ENCODE measurements at places on chromosomes 3 and 15.

DNA sequence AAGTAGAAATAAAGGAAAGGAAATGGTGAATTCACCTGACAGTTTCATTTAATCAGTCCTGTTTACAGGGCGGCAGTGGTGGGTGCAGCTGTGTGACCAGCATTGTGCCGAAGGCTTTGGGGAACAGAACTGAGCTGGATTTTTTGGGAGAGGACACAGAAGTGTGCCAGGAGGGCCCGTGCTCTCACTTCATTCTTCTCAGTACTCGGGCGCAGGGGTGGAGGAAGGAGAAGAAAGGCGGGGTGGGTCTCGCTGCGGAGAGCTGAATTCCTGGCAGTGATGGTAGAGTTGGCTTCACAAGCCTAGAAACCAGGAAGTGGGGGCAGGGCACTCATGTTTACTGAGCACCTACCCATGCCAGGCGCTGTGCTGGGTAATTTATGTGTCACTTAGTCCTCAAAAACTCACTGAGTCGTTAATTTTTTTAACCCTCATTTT lies 64.6 kb downstream of the CRTC3 start:
- peak; percentile 53 for DNase-seq

DNA sequence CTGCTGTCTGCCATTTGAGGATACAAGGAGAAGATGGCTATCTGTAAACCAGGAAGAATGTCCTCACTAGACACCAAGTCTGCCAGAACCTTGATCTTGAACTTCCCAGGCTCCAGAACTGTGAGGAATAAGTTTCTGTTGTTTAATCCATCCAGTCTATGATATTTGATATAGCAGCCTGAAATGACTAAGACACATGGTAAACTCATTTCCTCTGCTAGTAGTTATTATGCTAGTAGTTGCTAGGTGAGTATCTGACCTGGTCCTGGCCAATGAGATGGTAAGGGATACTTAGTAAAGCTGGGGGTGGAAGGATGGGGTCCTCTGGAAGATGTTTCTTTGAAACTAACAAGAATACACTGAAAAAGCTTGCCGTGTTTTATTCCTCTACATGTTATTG lies 280.7 kb upstream of the ARHGEF26 start:
- DNase-seq = no peak

- no peak for DNase-seq
Measured at GRCh38 chr15:42053914-42054313, 33.1 kb upstream of the PLA2G4E start.

DNA sequence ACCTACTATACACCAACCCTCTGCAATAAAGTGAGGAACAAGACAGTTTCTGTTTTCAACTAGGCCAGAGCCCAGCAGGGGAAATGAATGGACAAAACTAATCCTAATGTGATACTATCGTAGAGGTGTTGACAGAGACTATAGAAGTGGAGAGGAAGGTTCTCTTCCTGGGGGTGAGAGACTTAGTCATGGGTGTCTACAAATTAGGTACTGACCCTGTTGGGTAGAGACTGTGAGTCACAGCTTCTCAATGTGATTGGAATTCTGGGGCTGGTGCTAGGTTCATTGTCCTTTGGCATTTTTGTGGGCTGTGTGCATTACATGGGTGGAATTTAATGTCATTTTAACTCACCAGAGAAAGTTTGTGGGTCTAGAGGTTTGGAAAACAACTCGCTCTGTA lies 79.3 kb downstream of the ADAMTSL3 start:
- no peak for DNase-seq

- no peak for DNase-seq
Measured at GRCh38 chr3:31391150-31391549, 141.6 kb upstream of the STT3B start.

DNA sequence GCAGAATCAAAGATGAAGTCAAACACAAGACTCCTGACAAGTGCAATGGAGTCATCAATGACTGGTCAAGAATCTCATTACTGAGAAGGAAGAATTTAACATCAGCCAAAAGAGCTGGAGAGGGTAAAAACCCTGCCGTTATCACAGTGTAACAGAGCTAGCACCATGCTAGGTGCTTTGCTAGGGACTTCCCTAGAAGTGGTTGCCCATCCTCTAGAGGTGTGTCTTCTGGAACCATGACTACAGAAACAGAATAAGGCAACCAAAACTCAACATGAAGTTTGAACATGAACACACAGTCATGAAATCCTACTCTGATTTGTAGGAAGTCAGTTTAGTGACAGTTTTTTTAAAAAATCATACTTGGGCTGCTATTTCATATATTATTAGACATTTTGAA lies 9.5 kb downstream of the ACAD11 start:
- no peak for DNase-seq

- no peak for DNase-seq
Measured at GRCh38 chr3:136343873-136344555, 93.9 kb downstream of the PCCB start.

GRCh38 chr3:179416681-179417080 lies 34.6 kb downstream of the GNB4 start:
- DNase-seq = no peak

GRCh38 chr3:179957264-179957845 lies 79.4 kb downstream of the PEX5L start:
- no peak for DNase-seq

- DNase-seq = no peak
Measured at GRCh38 chr3:1971780-1972179, 126.9 kb upstream of the CNTN4 start.

DNA sequence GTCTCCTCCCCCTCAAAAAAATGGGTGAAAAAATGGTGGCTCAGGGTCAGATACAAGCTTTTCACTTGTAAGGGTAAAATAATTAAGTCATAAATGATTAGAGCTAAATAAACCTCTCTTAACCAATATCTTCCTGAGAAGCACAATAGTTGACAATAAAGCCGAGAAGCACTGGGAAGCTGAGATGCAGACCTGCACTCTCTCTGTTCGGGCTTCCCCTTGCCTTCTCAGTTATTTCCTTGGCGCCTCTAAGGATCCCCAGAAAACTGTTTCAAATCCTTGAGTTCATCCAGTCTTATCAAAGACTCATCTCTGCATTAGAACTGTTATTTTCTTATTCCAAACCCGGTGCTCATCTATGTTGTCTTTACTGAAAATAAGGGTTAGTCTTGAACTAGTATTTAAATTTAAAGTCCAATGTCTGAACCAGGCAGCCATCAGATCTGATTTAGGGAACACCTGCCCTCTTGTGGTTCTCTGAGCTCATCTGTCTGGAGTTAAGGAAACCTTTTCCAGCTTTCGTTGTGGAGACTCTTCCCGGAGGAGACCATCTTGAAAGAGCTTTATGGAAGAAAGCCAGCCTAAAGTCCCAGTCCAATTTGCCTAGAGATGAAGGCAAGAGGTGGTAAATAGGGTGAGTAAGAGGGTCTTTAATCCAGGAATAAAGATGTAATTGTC lies 256.4 kb upstream of the MCTP2 start:
- DNase-seq = no peak

DNA sequence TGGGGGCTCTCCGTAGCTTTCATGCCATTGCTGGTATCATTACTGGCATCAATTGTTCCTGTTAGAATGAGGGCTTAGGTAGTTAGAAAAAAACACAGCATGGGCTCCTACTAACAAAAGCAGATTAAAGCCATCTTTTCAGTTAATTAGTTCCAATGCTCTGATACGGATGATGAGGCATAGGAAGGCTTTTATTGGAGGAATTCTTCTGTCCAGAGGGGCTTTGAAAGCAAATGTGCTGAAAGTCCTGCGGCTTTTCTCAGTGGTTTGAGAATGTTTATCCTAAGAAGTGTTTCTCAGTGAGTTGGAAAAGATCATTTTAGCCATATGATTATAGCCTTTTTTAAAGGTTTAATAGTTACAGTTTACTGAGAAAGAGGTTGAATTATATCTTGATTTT lies 198.5 kb downstream of the THSD4 start:
- no peak for DNase-seq

DNA sequence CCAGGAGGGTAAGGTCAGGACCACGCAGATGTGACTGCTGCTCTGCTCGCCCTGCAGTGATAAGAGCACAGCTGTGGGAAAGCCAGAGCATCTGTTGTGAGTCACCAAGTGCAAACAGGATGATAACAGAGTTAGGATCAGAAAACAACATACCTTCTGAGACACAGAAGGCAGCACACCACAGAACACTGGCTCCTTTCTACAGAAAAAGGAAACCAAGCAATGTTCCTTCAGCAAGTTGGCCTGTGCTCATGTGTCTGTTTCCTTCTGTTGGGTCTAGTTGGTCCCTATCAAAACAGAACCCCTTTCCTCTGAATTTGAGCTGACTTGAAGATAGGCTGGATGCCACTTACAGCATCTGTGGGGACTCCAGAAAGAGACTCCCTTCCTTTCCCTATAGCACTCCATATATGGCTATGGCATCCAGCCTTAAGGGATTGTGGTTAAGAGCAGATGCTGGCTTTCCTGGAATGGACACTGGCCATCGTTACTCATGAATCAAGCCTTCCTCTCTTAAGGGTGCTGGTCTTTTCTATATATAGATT lies 440.7 kb upstream of the THBS1 start:
- DNase-seq = no peak

- no peak for DNase-seq
Measured at GRCh38 chr15:89500397-89501270, 4.3 kb upstream of the RHCG start.

DNA sequence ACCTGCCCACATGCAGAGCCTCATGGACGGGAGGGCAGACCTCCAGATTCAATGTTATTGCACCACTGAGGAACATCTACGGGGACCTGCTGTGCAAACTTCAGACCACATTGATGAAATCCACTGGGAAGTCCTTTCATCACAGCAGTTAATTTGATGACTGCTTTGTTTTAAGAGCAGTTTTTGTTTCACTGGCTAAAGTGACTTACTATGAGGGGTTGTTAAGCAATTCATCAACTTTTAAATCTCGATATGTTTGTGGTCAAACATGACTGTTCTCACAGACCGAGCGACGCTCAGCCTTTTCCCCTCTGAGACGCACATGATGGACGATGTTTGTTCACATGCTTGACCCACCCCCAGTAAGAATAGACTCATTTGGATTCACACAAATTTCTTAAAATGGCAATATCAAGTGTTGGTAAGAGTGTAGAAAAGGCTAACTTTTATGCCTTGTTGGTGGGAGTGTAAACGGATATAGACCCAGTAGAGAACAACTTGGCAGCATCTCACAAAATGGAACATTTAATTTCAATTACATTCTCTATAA lies 35.9 kb upstream of the IREB2 start:
- no peak for DNase-seq

DNA sequence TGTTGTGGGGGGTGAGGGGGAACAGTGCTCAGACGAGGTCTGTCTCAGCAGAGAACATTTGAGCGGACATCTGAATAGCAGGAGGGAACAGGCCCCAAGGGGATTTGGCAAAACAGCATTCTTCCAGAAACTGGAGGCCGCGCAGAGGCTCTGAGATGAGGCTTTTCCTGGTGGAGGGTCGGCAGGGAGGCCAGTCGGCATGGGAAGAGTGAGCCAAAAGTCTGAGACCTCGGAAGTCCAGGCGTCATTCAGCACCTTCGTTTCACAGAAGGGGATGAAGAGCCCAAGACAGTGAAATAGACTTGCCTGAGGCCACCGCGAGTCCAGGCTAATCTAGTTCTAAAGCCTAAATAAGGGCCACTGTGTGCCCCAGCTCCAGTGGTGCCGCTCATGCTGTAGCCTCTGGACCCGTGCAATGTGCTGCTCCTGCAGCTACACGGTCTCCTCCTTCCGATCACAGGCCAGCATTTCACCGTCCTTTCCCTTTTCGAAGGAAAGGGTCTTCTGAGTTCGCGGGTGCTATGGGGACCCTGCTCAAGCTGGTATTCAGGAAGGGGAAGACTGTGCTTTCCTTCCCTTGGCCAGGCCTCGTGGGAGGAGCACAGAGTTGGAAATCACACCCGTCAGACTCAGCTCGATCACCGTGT lies 24.4 kb downstream of the LSM3 start:
- no peak for DNase-seq

- no peak for DNase-seq
Measured at GRCh38 chr3:185720326-185720725, 104.5 kb downstream of the IGF2BP2 start.

GRCh38 chr15:92906563-92907081 lies 6.5 kb downstream of the CHD2 start:
- DNase-seq = no peak

DNA sequence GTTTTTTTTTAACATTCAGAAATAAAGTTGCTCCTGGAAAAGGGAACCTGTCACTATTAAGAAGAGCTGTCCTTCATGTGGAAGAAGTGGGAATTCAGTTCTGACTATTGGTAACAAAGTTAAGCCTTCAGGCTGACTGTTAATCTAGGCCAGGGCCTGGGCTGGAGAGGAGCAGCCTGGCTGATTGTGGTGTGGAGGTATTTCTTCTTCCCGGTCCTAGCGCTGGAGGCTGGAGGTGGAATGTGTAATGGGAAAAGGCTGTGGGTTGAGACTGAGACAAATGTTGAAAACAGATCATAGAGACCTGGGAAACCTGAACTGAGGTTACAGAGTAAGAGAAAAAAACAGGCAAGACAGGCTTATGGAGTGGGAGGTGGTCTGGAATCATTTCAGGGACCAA lies 23.8 kb upstream of the SH3BP5 start:
- no peak for DNase-seq
